ENCODE measurements at places on chromosomes 6 and 20.

- no peak for DNase-seq
Measured at GRCh38 chr6:135008072-135008940, 46.3 kb downstream of the HBS1L start.

DNA sequence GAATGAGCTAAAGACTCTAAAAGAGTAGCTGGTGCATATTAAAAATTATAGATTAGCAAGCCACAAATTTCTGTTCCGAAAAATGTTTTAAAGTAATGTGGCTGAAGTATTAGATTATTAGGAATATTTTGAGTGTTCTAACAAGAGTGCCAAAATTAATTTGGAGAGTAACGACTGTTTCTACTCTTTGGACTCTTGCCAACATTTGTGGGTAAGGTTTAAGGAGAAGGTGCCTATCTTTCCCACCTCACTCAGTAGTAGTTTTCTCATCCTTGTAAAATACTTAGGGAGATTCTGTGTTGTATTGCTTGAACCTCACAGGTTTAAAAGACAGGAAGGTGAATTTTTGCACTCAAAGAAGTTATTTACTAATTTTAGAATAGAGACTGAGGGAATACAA lies 5.0 kb downstream of the HSF2 start:
- DNase-seq, result no peak

DNA sequence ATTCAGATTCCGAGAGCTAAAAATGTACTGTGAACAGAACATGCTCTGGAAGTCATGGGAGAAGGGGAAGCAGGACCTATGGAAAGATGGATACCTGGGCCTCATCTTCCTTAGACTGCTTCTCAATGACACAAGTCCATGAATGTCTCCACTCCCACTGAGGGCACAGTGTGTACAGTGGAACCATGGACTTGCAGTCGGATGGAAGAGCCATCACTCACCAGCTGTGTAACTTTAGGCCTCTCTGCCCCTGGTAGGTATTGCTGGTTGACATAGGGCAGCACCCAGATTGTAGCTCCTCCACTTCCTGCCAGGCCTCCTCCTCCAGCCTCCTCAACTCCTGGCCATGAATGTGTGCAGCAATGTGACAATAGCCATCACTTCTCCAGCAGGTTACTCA lies 52.5 kb downstream of the MAFB start:
- no peak for DNase-seq

GRCh38 chr6:106421496-106421895 lies 61.0 kb downstream of the CRYBG1 start:
- DNase-seq, result no peak

- DNase-seq, result no peak
Measured at GRCh38 chr20:24580855-24581254, 111.4 kb downstream of the SYNDIG1 start.

GRCh38 chr6:154649721-154650120 lies 83.5 kb upstream of the SCAF8 start:
- DNase-seq, result no peak

DNA sequence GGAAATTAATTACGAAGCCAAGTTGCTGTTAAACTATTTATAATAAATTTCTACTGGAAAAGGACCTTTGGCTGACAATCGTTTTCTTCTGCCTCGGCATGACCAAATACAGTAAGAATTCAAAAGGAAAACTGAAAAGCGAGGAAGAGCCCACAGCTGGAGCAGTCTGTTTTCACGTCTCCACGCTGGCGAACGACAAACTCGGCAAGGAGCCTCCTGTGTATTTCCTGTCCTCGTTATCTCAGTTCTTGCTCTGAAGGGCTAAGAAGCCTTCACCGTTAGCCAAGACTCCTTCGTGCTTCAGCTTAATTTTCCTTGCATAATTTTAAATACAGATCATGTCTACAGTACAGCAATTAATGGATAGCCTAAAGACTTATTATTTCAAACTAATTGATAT lies 214.3 kb upstream of the PLCB4 start:
- DNase-seq, result no peak

All from NCI-H187 treated with DMSO at 0.1 percent for 48 hours (cell line).